ENCODE measurements at places on chromosomes 2 and 18. TPM values are rescaled to one million over a fixed set of nuclear protein-coding genes. Genes with fewer than 3 reads are reported as not detected.

- DNase-seq, result no peak
These were observed 35.4 kb downstream of the NTSR2 start for GRCh38 chr2:11634584-11634983.

DNA sequence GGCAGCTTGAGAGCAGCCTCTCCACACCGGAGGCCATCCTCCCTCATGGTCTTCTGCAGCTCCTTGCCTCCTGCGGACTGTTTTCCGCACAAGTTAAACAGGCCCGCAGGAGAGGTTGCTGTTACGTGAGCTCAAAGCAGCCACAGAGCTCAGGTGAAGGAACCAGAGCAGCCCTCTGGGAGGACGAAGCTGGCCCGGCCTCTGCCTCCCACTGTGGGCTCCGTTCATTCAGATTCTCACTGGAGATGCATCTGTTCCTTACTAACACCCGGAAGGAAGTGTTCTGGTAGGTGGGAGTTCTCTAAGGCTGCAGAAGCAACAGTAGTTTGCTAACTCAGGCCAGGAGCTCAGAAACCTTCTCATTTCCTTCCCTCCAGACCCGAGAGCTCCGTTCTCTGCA is 10.9 kb downstream of the DIPK1C start:
- no peak for DNase-seq

GRCh38 chr2:77005522-77005921 is 516.7 kb downstream of the LRRTM4 start:
- DNase-seq, result no peak

- no peak for DNase-seq
These were observed 479.3 kb upstream of the HS6ST1 start for GRCh38 chr2:128797937-128798336.

DNA sequence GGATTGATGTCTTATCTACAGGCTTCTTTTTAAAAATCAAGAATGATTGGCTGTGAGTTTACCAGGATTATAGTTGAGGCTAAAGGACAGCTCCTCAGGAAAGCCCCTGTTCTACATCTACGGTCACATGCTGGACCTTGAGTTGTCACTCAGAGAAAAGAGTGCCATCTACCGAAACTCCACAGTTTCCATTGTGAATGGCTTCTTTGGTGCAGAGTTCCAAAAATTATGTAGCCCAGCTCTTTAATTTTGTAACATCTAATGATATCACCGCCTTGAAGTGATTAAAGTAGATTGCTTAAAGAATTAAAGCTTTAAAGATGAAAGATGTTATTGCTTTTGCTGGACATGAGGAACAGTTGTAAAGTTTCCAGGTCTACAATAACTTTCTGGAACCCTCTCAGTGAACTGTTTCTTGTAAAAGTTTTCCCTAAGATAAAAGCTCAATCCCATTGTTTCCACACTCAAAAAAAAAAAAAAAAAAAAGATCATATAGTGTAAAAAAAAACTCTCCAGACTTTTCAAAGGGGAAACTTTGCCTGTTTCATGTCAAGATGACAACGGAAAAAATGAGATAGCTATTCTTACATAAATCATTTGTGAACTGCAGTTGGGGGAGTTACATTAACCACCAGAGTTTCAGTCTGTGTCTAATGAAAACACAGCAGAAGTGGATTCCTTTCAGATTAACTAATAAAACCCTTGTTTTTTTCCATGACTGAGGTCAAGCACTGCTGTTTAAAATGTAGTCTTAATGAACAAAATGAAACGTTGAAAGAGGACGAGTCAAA is 4.3 kb downstream of the COL3A1 start:
- peak; percentile 27 for DNase-seq

DNA sequence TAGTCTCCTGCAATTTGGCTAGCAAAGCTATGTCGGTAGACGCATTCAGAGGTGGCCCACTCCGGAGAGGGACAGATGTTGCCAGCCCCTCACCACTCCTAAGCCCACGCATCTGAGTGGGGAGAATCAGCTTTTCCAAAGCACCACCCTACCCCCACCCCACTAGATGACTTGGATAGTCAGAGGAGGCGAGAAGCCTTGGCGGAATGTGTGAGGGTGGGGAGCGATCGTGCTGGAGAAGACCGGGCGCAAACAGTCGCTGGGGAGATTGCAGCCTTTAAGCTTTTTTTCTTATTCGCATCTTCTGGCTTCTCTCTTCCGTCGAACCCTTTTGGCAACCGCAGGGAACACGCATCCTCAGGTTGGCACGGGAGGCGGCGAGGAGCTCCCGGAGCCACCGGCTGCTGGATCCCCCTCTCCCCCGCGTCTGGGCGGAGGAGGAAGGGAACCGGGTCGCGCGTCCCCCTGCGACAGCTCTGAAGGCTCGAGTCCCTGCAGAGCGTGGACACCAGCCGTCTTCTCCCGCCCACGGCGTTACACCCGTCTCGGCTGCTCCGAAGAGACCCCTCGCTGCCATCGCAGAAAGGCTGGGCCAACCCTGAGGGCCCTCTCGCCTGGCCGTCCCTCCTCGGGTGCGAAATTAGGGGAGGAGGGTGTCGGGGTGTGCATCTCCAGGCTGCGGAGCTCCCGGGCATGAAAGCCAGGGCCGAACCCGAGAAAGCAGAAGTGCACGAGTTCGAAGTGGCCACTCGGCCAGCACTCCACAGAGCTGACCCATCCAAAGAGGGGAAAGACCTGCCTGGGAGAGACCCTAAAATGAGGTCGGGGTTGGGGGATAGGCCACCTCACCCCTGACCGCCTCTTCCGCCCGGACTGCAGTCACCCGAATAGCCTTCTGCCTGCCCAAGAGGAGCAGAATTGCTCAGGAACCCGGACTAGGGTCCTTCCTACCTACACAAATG is 12.2 kb downstream of the EVX2 start:
- DNase-seq, result no peak

DNA sequence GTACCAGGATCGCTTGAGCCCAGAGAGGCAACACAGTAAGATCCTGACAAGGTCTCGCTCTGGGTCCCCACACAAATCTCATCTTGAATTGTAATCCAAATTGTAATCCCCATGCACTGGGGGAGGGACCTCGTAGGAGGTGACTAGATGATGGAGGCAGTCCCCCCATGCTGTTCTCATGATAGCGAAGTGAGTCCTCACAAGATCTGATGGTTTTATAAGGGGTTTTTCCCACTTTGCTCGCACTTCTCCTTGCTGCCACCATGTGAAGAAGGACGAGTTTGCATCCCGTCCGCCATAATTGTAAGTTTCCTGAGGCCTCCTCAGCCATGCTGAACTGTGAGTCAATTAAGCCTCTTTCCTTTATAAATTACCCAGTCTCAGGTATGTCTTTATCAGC is 46.0 kb upstream of the SERTAD2 start:
- no peak for DNase-seq

Gene CDH2
- 14.1 TPM for total RNA-seq

DNA sequence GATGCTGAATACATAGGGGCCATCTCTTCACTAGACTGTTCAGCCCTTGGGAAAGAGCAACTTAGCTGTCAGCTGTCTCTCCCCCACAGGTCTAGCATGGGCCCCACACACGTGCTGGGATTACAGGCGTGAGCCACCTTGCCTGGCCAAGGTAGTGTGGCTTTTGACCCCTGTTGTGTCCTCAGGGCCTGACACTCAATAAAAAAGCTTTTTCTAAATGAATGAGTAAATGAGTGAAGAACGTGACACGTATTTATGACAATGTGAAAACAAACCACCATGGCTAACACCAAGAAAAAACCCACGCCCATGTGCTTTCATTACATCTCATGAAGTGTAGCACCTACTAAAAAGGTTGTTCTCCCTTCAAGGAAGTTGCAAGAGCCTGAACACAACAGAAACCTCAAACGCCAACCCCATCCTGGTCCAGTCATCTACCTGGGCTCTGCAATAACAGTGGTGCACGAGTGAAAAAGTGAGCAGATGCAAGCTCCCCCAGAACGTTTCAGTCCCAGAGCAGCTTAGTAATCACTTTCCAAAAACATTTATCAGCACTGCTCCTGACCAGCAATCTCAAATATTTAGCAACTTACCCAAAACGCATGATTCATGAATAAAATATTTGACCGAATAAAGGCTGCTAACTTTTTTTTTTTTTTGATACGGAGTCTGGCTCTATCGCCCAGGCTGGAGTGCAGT is 3.4 kb downstream of the WDFY1 start:
- DNase-seq, result no peak

Gene ANKRD53
- total RNA-seq, result 5.7 TPM

- DNase-seq, result no peak
These were observed 217.8 kb downstream of the CDH2 start for GRCh38 chr18:27959101-27959500.

- no peak for DNase-seq
These were observed 99.7 kb upstream of the CAVIN2 start for GRCh38 chr2:191946471-191947182.

GRCh38 chr18:24490539-24490938 is 30.1 kb downstream of the HRH4 start:
- DNase-seq, result no peak

DNA sequence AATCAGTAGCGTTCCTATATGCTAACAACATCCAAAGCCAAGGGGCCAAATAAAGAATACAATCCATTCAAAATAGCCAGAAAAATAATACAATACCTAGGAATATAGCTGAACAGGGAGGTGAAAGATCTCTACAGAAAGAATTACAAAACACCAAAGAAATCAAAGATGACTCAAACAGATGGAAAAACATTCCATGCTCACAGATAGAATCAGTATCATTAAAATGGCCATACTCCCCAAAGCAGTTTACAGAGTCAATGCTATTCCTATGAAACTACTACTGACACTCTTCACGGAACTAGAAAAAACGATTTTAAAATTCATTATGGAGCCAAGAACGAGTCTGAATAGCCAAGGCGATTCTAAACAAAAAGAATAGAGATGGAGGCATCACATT is 57.4 kb downstream of the CCBE1 start:
- DNase-seq, result no peak

Gene SAG
- not detected for total RNA-seq

DNA sequence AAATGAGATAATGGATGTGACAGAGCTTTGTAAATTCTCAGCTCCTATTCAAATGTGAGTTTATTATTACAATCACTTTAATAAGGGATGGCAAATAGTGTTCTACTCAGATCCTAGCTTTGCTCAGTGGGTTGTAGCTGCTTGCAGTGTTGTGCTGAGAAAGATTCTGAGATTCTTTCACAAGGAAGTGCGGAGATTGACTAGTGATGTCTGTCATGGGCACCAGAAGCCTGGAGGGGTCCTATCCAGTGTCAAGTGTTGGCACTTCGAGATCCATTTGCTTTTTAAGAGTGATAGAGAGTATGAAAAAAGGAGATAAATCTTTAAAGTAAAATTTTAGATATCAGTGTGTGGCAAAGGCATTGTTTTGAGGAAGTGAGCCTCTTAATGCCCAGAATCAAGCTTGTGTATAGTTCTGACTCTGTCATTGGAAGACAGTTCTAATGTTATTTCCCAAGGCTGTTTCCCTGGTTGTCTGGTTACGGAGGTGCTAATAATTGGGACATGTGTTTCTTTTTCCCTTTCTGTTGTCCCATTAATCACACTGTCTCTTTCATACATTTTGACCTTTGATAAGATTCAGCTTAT is 181.7 kb upstream of the SPRED2 start:
- no peak for DNase-seq

DNA sequence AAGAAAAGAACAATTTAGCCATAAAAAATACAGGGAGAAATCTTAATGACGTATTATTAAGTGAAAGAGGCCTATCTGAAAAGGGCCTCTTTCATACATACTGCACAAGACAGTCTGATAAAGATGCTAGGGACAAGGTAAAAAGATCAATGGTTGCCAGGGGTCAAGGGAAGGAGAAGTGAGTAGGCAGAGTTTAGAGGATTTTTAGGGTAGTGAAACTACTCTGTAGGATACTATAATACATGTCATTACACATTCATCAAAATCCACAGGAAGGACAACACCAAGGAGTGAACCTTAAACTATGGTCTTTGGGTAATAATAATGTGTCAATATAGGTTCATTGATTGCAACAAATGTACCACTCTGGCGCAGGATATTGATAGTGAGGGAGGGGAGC is 289.3 kb downstream of the FSIP2 start:
- no peak for DNase-seq

Gene SP9
- total RNA-seq, result not detected

Gene TMEM247
- not detected for total RNA-seq

- DNase-seq, result no peak
These were observed 38.4 kb downstream of the NPPC start for GRCh38 chr2:231887756-231888155.

GRCh38 chr18:36499938-36500337 is 202.4 kb downstream of the FHOD3 start:
- no peak for DNase-seq

DNA sequence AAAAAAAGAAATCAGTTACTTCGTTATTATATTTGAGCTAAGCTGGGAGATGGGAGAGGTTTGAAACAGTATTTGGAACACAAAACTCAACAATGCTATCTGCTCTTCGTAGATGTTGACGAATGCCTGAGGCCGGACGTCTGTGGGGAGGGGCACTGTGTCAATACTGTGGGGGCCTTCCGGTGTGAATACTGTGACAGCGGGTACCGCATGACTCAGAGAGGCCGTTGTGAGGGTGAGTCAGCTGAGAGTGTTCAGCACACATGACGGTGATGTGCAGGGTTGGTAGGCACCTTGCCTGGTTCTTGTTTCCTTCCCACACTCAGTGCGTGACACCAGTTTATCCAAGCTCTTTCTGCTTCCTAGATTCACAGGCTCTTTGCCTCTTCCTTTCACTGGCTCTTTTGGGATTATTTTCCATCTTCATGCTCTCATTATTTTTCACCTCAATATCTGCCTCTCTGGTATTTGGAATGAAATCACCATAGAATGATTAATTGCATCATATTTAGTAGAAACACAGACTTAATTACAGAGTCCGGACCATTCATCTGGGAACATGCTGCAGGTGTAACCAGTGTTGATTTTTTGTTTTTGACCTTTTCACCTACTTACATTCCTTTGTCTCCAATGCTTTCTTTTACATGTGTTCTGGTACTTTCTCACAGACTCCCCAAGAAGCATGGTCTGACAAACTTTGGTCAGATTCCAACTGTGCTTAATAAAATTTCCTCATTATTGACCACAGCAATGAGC is 200.6 kb upstream of the RASGRP3 start:
- peak; percentile 41 for DNase-seq

DNA sequence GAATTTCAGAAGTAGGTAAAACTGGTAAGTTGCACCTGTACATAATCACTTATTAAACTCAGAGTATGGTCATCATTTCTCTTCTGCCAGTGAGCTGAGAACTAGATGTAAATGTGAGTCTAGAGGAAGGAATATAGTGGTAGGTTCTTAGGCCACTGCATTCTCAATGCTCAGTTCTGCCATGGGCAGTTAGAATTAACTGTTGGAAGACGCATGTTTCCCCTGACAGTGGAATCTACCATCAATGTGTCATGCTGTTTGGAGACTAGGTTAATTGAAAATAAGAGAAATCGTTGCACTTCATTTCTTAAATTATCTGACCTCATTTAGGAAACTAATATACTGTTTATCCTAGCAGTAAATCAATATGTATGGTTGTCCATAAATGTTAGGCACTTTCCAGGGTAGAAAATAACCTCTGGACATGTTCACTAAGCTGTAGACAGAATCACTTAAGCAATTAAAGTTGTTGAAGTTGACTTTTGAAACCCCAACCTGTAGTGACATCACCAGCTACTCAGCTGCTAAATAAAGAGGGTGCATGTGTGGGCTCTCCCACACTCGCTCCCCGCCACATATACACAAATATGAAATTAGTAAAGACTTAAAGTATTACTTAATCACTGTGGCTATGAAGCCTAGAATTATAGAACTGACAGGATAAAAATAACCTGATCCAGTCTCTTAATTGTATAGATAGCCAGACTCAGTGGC is 91.5 kb upstream of the NOSTRIN start:
- no peak for DNase-seq

Gene ASXL3
- total RNA-seq, result 7.0 TPM

Gene IL1RL1
- 2.3 TPM for total RNA-seq

GRCh38 chr2:86815611-86816010 is 24.9 kb upstream of the CD8A start:
- DNase-seq, result no peak

Data from ovary (tissue), 10 donors.